ENCODE measurements at places on chromosomes 1 and 21.

- no peak for DNase-seq
Observed at GRCh38 chr1:13921190-13921589, 221.2 kb downstream of the PRDM2 start.

- DNase-seq = no peak
Observed at GRCh38 chr1:53336146-53336545, 8.3 kb upstream of the LRP8 start.

DNA sequence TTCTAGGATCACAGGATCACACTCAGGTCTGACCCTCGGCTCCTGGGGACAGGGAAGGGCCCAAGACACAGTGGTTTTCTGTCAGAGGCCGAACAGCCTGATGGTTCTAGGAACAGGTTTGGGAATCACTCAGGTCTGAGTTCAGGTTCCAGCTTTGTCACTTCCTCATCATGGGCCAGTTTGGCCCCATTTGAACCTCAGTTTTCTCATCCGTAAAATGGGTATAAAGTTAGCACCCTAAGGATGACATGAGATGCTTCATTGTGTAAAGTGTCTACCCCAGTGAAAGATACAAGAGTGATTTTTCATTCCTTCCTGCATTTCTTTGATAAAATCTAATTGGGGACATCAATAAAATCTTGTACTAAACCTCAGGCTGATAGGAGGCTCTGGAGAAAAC is 11.2 kb upstream of the ACTL8 start:
- no peak for DNase-seq

GRCh38 chr1:243550276-243550675 is 294.4 kb downstream of the SDCCAG8 start:
- DNase-seq = no peak

- no peak for DNase-seq
Observed at GRCh38 chr1:229407206-229408026, 26.5 kb downstream of the ACTA1 start.

DNA sequence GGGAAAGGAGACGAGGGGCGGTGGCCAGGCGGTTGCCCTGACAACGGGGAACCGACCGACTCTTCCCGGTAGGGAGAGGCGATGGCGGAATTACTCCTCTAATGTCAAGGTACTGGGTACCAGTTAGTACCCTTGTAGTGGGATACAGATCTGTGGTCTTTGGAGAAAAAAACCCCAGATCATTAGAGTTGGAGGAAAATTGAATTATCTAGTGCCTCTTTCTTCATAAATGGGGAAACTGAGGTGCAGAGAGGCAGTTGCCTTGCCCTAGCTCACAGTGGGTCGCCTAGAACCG is 545 bp upstream of the PEF1 start:
- DNase-seq = no peak

DNA sequence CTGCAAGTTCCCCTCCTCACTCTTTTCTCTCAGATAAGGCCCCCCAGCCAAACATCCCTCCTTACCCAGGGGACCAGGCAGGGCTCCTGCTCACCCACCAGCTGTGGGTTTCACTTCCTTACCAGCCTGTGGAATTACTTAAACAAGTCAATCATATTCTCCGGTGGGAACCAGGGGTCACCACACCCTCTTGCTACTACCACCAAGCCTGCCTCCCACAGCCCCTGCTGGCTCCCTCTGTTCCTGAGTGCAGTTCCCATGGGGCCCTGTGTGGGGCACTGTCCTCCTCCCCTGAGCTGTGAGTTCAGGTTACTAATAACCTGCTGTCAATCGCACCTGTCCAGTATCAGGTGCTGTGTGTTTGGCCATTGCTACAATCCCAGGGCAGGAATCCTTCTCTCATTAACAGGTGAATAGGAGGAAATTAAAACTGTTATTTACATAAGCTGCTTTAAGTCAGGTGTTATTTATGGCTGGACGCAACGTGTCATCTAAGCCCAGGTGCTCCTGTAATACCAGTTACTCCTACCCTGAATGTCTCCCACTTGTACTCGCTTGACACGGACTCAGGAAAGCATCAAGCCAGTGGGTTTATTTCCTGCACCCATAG is 53.1 kb upstream of the LBR start:
- no peak for DNase-seq
